ENCODE measurements at places on chromosomes 7 and 10. TPM values are rescaled to one million over a fixed set of nuclear protein-coding genes. Genes with fewer than 3 reads are reported as not detected.

Gene AOC1
- total RNA-seq, result not detected

DNA sequence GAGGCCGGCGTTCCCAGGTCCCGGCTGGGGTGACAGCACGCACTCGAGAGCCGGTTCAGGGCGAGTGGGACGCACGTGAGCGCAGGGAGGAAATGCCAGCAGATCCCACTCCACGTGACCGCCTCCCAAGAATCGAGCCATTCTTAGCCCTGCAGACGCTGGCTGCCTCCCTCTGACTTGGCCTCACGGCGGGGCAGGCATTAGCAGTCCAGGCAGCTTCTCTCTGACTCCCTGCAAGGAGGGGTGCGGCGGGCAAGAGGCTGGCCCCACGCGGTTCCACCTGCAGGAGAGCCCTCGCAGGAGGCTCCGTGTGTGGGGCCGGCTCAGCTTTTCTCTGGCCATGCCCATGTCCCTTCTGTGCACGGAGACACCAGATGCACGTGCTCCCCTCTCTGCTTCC is 10.1 kb downstream of the GPR146 start:
- no peak for DNase-seq

DNA sequence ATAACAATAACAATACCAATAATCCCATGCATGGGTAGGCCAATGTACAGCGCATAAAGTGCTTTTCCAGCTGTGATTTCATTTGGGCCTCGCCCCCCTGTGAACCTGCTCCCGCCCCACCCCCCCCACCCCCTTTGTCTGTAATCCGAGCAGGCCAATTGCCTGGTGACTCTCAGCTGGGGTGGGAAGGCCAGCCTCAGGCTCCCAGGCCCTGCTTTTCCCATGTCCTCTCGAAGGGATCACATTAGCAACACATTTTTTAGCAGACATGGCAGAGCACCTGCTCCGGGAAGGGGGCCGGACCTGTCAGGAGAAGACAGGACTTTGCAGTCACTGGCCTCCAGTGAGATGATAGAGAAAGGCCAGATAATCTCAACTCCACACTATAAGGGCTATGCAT is 439.3 kb downstream of the RPS24 start:
- DNase-seq, result no peak

GRCh38 chr7:100166317-100166940 is 2.0 kb downstream of the GAL3ST4 start:
- DNase-seq, result no peak

DNA sequence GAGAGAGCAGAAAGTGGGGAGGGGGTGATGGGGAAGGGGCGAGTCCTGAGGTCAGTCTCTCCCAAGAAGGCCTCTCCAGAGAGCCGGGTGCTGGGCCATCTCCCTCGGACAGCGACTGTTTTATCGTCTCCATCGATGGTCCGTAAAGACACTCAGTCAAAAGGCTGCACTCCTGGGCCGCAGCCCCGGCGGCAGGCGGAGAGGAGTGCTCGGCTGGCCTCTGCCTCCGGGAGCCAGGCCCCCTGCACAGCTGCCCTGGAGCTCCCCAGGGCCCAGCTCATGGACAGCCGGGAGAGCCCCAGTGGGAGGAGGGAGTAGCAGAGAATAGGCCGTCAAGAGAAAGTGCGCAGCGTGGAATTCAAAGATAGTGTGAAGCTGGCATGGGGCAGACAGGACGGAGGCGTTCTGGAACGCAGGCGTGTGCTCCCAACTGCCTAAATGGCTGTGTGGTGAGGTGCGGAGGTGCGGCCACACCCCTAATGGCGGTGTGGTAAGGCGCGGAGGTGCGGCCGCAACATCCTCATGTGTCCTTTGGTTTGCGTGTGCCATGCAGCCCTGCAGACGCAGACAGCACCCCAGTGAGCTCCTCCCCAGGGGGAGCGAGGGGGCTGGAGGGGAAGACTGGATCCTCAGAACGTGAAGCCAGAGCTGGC is 477.5 kb upstream of the FOXK1 start:
- DNase-seq, result no peak

- peak; percentile 42 for DNase-seq
Measured at GRCh38 chr10:95906677-95907455, 909 bp upstream of the CC2D2B start.

- no peak for DNase-seq
Measured at GRCh38 chr10:7563770-7564169, 103.0 kb downstream of the ITIH5 start.

- DNase-seq, result no peak
Measured at GRCh38 chr10:71423901-71424300, 27.2 kb downstream of the CDH23 start.

GRCh38 chr10:20299034-20299736 is 483.0 kb downstream of the PLXDC2 start:
- DNase-seq, result no peak

Gene MARVELD1
- total RNA-seq, result 5.5 TPM

Gene MACC1
- total RNA-seq, result 0.12 TPM

Gene ANKRD1
- total RNA-seq, result not detected

GRCh38 chr7:7948232-7948631 is 20.4 kb upstream of the GLCCI1 start:
- no peak for DNase-seq

- no peak for DNase-seq
Measured at GRCh38 chr7:135856356-135857144, 107.9 kb upstream of the FAM180A start.

DNA sequence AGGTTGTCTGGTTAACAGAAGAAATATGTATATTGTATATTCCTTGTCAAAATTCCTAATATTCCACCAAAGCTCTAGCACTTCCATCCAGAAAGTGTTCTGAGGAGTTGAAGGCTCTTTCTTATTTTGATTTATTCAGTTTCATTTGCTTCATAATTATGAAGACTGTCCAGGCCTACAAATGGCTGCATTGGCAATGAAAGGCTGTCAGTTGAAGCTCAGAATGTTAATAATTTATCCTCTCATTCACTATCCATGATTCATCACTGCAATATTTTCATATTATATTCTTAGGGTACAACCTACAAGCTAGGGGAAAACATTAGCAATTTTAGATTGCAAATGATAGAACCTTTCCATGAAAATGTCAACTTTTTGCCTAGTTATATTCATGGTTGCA is 57.3 kb downstream of the ARID5B start:
- no peak for DNase-seq

Gene FANK1
- total RNA-seq, result 0.92 TPM

DNA sequence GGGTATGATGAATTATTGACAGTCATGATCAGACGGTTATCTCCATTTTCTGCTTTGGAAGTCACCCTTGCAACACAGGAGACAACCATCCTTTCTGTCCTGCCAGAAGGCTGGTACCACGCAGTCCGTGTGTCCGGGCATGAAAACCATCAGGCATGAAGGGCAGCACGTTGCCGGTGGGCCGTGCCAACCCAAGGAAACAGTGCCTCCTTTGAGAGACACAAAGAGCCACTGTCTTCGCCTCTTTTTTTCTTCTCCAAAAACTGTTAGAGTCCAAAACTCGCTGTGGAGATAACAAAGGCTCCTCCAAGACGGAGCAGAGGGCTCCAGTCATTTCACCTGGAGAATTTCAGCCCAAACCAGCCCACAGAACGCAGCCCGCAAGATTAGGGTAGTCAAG is 60.4 kb upstream of the ARHGAP21 start:
- no peak for DNase-seq

- DNase-seq, result no peak
Measured at GRCh38 chr7:32259931-32260596, 189.9 kb upstream of the PDE1C start.

DNA sequence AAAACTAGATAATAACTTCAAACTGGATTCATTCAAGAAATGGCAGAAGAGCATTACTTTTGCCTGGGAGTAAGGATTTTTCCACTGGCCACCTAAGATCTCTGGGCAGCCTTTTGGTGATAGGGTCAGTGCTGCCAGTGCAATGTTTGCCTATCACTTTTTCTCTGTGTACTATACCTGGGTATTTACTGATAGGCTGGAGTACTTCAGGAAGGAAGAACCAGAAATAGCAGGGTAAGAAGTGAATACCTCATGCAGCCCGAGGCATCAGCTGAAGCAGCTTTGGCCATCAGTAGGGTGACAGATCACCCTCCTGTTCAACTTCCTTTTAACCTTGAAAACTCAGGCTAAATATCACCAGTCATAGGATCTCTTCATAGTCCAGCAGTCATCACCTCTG is 5.5 kb upstream of the PAPSS2 start:
- DNase-seq, result no peak

Gene MRM2
- total RNA-seq, result 48.4 TPM

- no peak for DNase-seq
Measured at GRCh38 chr10:24707445-24707844, 16.2 kb downstream of the ARHGAP21 start.

DNA sequence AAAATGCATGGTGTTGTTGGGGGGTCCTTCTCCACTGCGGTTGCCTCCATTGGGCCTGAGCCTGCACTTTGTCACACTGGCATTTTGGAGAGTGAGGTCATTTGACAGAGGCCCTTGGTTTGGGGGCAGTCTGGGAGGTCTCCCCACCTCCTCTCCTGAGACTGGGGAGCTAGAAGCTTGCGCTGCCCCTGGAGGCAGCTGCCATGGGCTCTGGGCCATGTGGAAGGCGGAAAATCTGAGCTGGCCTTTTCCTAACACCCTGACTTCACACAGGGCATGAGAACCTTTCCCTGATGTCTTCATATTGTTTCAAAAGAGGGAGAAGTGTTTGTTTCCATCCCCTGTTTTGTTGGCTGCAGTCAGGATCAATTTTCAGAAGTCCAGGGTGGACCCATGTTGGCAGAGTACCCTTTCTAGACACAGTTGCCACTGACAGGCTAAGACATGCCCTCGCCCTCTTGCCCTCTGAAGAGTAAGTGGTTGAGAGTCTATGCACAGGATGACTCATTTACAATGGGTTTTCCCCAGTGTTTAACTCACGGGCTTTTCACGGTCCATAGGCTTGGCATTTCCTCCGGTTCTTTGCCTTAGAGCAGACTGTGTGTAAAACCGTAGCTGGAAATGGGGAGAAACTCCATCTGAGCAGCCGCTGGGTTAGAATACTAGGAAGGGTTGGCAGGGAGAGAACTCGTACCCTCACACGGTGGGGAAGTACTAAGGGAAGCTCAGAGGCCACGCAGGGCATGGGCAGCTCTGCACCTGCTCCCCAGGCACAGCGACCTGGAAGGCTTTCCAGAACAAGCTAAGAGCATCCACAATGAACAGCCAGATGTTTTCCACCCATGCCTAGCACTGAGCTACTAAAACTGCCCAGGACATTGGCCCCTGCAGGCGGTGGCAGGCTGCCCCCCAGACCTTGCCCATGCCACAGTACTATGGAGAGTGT is 655.0 kb downstream of the SDK1 start:
- DNase-seq, result peak; percentile 8

Gene COL17A1
- total RNA-seq, result not detected

GRCh38 chr7:152931633-152932032 is 172.1 kb downstream of the ACTR3B start:
- DNase-seq, result no peak

DNA sequence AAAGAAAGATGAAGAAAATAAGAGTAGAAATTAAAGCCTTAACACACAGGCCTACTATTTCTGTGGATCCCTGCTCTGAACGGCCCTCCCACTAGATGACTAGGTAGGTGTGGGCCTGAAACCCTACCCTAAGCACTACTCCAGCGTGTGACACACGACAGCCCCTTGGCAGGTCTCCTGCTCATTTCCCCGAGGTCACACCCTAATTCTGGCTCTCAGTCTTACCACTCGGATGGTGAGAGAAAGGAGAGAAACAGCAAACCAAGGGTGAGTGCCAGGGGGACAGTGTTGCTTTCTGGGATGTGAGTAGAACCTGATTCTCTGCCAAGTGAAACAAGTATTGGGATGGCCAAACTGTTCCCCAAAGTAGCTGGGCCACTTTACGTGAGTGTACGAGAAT is 12.1 kb downstream of the GALNTL5 start:
- DNase-seq, result no peak
